ENCODE measurements at places on chromosomes 2 and 18. TPM values are rescaled to one million over a fixed set of nuclear protein-coding genes. Genes with fewer than 3 reads are reported as not detected.

- H3K36me3 ChIP-seq = no peaks in the 10 kb centered on the region
- no peak overlapping the region for H3K4me3 ChIP-seq
- H3K4me1 ChIP-seq = no peaks in the 10 kb centered on the region
- DNase-seq = no peak
- H3K27me3 ChIP-seq = no peaks in the 10 kb centered on the region
Measured at GRCh38 chr18:42620657-42621056, 494.8 kb downstream of the RIT2 start.

ZBTB14 gene
- 14.5 TPM for total RNA-seq

MC4R gene
- total RNA-seq = not detected

SERPINB3 gene
- 1.7 TPM for total RNA-seq

- H3K36me3 ChIP-seq = no peaks in the 10 kb centered on the region
- no peak overlapping the region for H3K4me3 ChIP-seq
- peak; percentile 64 for DNase-seq
- no peaks in the 10 kb centered on the region for H3K4me1 ChIP-seq
Measured at GRCh38 chr2:101135412-101136296, 15.5 kb downstream of the TBC1D8 start.

DNA sequence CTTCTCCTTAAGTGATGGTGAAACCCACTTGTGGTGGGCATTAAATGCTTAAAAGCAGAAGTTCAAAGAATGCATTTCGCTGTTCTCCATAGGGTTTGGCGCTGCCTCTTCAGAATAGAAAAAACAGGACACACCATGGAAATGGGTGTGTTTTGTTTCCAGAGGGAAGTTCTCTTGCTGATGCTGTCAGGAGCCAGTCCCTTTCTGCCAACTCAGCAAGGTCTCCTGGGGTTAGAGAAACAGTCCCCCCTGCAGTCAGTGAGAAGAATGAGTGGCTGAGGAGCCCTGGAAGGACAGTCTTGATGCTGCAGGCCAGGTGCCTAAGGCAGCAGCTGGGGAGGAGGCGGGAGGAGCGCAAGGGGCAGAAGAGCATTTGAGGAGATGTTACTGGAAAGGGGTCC lies 37.8 kb upstream of the ASAP2 start:
- no peaks in the 10 kb centered on the region for H3K27me3 ChIP-seq
- H3K27ac ChIP-seq = no peak overlapping the region
- 0 out of 2 replicates have a peak, but pooled peaks cover 2% of the 10 kb centered on the region for H3K4me1 ChIP-seq

- H3K36me3 ChIP-seq = no peaks in the 10 kb centered on the region
- no peak for DNase-seq
- no peak overlapping the region for H3K4me3 ChIP-seq
- no peak overlapping the region for H3K27ac ChIP-seq
Measured at GRCh38 chr2:145043399-145043834, 523.5 kb upstream of the ZEB2 start.

VPS54 gene
- 13.4 TPM for total RNA-seq

- no peaks in the 10 kb centered on the region for H3K27me3 ChIP-seq
- no peaks in the 10 kb centered on the region for H3K4me1 ChIP-seq
- no peak overlapping the region for H3K27ac ChIP-seq
- DNase-seq = peak; percentile 76
- H3K36me3 ChIP-seq = no peaks in the 10 kb centered on the region
Measured at GRCh38 chr18:50507120-50507590, 52.7 kb upstream of the MAPK4 start.

- H3K4me3 ChIP-seq = no peak overlapping the region
- no peaks in the 10 kb centered on the region for H3K27me3 ChIP-seq
- no peak overlapping the region for H3K27ac ChIP-seq
- no peak for DNase-seq
Measured at GRCh38 chr2:41717839-41718238, 330.0 kb upstream of the PKDCC start.

GRCh38 chr2:36711741-36712314 lies 15.3 kb downstream of the VIT start:
- no peak overlapping the region for H3K4me3 ChIP-seq
- no peak for DNase-seq
- H3K36me3 ChIP-seq = peaks cover 3% of the 10 kb centered on the region
- H3K4me1 ChIP-seq = no peaks in the 10 kb centered on the region
- no peak overlapping the region for H3K27ac ChIP-seq

SLC39A10 gene
- total RNA-seq = 156 TPM

GRCh38 chr2:186560254-186560653 lies 29.6 kb upstream of the ITGAV start:
- no peak for DNase-seq
- H3K4me1 ChIP-seq = no peaks in the 10 kb centered on the region
- no peak overlapping the region for H3K4me3 ChIP-seq
- H3K36me3 ChIP-seq = no peaks in the 10 kb centered on the region

DNA sequence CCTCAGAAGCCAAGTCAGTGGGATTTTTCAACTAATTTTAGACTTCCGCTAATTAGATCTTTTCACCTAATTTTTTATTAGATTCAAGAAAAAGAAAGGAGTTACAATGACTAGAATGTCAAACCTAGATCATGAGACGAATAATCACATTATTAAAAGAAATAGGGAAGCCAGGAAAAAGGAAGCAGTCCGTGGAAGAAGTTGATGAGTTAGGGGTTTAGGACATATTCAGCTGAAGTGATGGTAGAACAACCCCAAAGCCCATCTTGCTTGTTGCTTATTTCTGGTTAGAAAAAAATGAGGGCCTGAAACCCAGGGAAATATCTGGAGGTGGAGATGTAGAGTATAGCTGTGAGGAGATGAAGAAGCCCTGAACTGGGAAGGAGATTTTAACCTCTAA lies 8.0 kb downstream of the KLF7 start:
- no peaks in the 10 kb centered on the region for H3K27me3 ChIP-seq
- no peak overlapping the region for H3K4me3 ChIP-seq
- no peak overlapping the region for H3K27ac ChIP-seq
- H3K36me3 ChIP-seq = no peaks in the 10 kb centered on the region
- DNase-seq = no peak

DNA sequence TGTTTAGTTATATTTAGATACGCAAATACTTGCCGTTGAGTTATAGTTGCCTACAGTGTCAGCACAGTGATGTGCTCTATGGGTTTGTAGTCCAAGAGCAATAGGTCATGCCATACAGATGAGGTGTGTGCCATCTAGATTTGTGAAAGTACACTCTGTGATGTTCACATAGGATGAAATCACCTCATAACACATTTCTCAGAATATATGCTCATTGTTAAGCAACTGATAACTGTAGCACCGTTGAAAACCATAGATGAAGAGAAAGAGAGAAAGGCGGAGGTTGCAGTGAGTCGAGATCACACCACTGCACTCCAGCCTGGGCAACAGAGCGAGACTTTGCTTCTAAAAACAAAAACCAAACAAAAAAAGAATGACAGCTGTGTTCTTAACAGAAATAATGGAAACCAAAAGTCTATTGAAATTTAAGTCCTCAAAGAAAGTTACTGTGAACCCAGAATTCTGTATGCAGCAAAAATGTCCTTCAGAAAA lies 9.5 kb downstream of the DGKD start:
- H3K27me3 ChIP-seq = no peaks in the 10 kb centered on the region
- H3K27ac ChIP-seq = no peak overlapping the region
- peaks cover 1% of the 10 kb centered on the region for H3K36me3 ChIP-seq

GRCh38 chr2:37780387-37780676 lies 108.9 kb upstream of the CDC42EP3 start:
- no peaks in the 10 kb centered on the region for H3K36me3 ChIP-seq
- no peak overlapping the region for H3K27ac ChIP-seq
- H3K27me3 ChIP-seq = no peaks in the 10 kb centered on the region
- no peaks in the 10 kb centered on the region for H3K4me1 ChIP-seq

DNA sequence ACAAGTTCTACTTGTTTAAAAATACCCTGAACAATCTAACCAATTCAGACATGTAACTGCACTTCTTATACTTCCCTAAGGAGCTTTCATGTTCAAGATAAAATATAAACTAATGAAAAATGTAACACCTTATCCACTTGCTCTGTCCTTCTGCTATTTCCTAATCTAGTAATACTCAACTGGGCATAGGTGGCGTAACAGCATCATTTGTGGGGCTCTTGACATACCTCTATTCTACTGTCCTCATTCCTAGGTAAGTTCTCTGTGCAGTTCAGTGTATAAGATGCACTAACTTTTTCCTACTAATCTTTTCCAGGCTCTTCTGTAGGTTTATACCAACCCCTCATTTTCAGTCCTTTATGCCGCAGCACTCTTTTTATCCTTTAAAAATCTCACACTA lies 36.7 kb downstream of the PRKD3 start:
- DNase-seq = no peak
- no peak overlapping the region for H3K27ac ChIP-seq
- H3K4me1 ChIP-seq = no peaks in the 10 kb centered on the region
- no peaks in the 10 kb centered on the region for H3K27me3 ChIP-seq
- H3K36me3 ChIP-seq = peaks cover 57% of the 10 kb centered on the region

- H3K27me3 ChIP-seq = no peaks in the 10 kb centered on the region
- no peak overlapping the region for H3K4me3 ChIP-seq
- no peaks in the 10 kb centered on the region for H3K36me3 ChIP-seq
- no peak overlapping the region for H3K27ac ChIP-seq
- H3K4me1 ChIP-seq = 0 out of 2 replicates have a peak, but pooled peaks cover 2% of the 10 kb centered on the region
- no peak for DNase-seq
Measured at GRCh38 chr2:111618978-111619902, 264.8 kb downstream of the ANAPC1 start.

- peaks cover 3% of the 10 kb centered on the region for H3K4me1 ChIP-seq
- H3K36me3 ChIP-seq = no peaks in the 10 kb centered on the region
- DNase-seq = no peak
- H3K4me3 ChIP-seq = no peak overlapping the region
Measured at GRCh38 chr2:219991116-219991515, 363.7 kb downstream of the SLC4A3 start.

- H3K4me1 ChIP-seq = no peaks in the 10 kb centered on the region
- no peak for DNase-seq
- no peak overlapping the region for H3K27ac ChIP-seq
- H3K4me3 ChIP-seq = no peak overlapping the region
- no peaks in the 10 kb centered on the region for H3K36me3 ChIP-seq
- no peaks in the 10 kb centered on the region for H3K27me3 ChIP-seq
Measured at GRCh38 chr2:142893241-142893640, 15.8 kb downstream of the KYNU start.

AQP12B gene
- not detected for total RNA-seq

GRCh38 chr2:38723173-38723572 lies 28.0 kb downstream of the SRSF7 start:
- H3K27me3 ChIP-seq = no peaks in the 10 kb centered on the region
- no peaks in the 10 kb centered on the region for H3K36me3 ChIP-seq
- no peak for DNase-seq

GRCh38 chr18:2699001-2699400 lies 43.5 kb downstream of the SMCHD1 start:
- H3K27ac ChIP-seq = no peak overlapping the region
- no peak overlapping the region for H3K4me3 ChIP-seq
- H3K27me3 ChIP-seq = no peaks in the 10 kb centered on the region
- peaks cover 19% of the 10 kb centered on the region for H3K36me3 ChIP-seq
- DNase-seq = no peak
- no peaks in the 10 kb centered on the region for H3K4me1 ChIP-seq

GRCh38 chr2:29187926-29188325 lies 72.7 kb downstream of the CLIP4 start:
- no peaks in the 10 kb centered on the region for H3K4me1 ChIP-seq
- DNase-seq = no peak
- H3K4me3 ChIP-seq = no peak overlapping the region
- H3K36me3 ChIP-seq = peaks cover 4% of the 10 kb centered on the region
- no peaks in the 10 kb centered on the region for H3K27me3 ChIP-seq

- no peak overlapping the region for H3K27ac ChIP-seq
- no peak overlapping the region for H3K4me3 ChIP-seq
- no peaks in the 10 kb centered on the region for H3K4me1 ChIP-seq
- no peak for DNase-seq
- no peaks in the 10 kb centered on the region for H3K27me3 ChIP-seq
Measured at GRCh38 chr2:182883451-182883850, 17.0 kb upstream of the FRZB start.

- no peaks in the 10 kb centered on the region for H3K36me3 ChIP-seq
- no peak for DNase-seq
- H3K27me3 ChIP-seq = no peaks in the 10 kb centered on the region
- H3K4me3 ChIP-seq = no peak overlapping the region
Measured at GRCh38 chr2:56739413-56739812, 555.6 kb downstream of the CCDC85A start.

ACADL gene
- total RNA-seq = 0.24 TPM

DNA sequence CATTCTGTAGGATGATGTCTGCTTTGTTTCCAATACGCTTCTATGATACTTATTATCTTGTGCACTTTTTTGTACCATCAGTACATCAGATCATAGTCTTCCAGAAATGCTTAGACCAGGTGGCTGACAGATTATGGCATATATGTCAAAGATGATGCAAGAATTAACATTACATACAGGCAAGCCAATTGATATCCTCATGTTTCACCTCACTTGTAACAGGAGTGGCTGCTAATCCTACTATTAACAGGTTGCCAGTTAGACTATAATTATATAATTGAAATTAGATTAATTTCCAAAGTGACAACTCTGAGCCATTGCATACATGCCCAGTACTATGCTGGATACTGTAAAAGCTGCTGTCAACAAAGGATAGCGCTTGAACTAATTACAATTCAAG lies 77.2 kb downstream of the TLK1 start:
- peaks cover 14% of the 10 kb centered on the region for H3K36me3 ChIP-seq
- no peak overlapping the region for H3K4me3 ChIP-seq
- no peak overlapping the region for H3K27ac ChIP-seq
- no peak for DNase-seq
- H3K27me3 ChIP-seq = no peaks in the 10 kb centered on the region
- H3K4me1 ChIP-seq = no peaks in the 10 kb centered on the region

CHRNG gene
- not detected for total RNA-seq

- H3K4me1 ChIP-seq = peaks cover 6% of the 10 kb centered on the region
- H3K27me3 ChIP-seq = no peaks in the 10 kb centered on the region
- no peak for DNase-seq
- H3K36me3 ChIP-seq = no peaks in the 10 kb centered on the region
- H3K4me3 ChIP-seq = no peak overlapping the region
Measured at GRCh38 chr18:35197296-35197695, 43.5 kb upstream of the ZNF397 start.

DNA sequence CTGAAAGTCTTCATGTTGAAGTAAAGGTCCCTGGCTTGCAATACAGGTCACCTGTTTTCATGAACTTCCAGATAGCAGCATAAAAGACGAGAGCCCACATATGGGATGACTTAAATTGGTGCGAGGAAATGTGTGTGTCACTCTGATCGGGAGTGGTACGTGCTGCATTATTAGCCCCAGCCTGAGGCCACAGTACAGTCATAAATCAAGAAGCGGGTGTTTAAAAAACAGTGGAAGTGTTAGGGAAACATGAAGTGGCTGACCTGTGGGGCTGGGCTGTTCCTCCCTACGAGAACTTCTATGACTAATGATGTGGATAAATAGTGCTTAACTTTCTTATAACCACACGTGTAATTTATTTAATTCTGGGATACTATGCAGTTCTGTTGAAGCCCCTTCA lies 24.4 kb downstream of the RDH14 start:
- H3K4me1 ChIP-seq = no peaks in the 10 kb centered on the region
- no peak overlapping the region for H3K27ac ChIP-seq
- no peak overlapping the region for H3K4me3 ChIP-seq
- no peaks in the 10 kb centered on the region for H3K27me3 ChIP-seq
- no peak for DNase-seq

DNA sequence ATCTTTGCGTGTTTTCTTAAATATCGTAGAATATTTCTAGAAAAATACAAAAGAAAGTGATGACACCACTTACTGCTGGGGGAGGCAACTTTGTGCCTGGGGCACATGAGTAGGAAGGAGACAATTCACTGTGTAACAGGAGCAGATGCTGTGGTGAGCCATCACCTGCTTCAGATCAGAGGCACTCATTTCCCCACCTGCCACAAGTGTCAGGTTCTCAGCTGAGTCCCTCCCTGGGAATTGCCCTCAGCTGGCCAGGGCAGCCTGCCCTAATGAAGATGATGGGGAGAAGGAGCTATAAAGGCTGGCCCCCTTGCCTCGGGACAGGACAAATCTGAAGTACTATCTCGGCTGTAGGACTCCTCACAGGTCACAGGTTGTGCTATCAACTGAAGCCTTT lies 322.8 kb downstream of the STK39 start:
- no peaks in the 10 kb centered on the region for H3K27me3 ChIP-seq
- H3K36me3 ChIP-seq = no peaks in the 10 kb centered on the region
- no peak for DNase-seq
- H3K4me3 ChIP-seq = no peak overlapping the region

RTP5 gene
- total RNA-seq = not detected

Data from H9 (cell line).